ENCODE measurements at places on chromosomes 7 and 10.

- no peak for DNase-seq
Measured at GRCh38 chr7:11478426-11478825, 353.6 kb downstream of the THSD7A start.

- no peak for DNase-seq
Measured at GRCh38 chr10:21159669-21160068, 262.6 kb upstream of the NEBL start.

DNA sequence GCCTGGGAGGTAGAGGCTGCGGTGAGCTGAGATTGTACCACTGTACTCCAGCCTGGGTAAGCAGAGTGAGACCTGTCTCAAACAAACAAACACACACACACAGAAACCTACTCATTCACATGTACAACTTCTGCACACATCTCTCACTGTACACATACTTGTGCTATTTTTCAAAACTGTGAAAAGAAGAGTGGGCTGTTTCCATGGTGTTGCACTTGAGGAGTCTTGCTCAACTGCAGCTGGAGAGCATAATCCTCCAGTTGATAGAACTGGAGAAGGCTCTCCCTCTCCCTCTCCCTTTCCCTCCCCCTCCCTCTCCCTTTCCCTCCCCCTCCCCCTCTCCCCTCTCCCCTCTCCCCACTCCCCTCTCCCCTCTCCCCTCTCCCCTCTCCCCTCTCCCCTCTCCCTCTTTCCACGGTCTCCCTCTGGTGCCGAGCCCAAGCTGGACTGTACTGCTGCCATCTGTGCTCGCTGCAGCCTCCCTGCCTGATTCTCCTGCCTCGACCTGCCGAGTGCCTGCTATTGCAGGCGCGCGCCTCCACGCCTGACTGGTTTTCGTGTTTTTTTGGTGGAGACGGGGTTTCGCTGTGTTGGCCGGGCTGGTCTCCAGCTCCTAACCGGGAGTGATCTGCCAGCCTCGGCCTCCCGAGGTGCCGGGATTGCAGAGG, 43.7 kb upstream of the DLD start:
- no peak for DNase-seq

GRCh38 chr7:121540138-121540537, 144.0 kb upstream of the FAM3C start:
- DNase-seq, result no peak

- no peak for DNase-seq
Measured at GRCh38 chr10:3786295-3787015, 1.4 kb upstream of the KLF6 start.

GRCh38 chr10:5512331-5512730, 12.4 kb upstream of the CALML3 start:
- DNase-seq, result no peak

Data from Jurkat, Clone E6-1 (cell line).